Right ventricle myocardium superior (tissue), 1 donor: ENCODE measurements at places on chromosomes 3 and 15. TPM values are rescaled to one million over a fixed set of nuclear protein-coding genes. Genes with fewer than 3 reads are reported as not detected.

Gene PATL2
- total RNA-seq: 3.2 TPM

Gene LRRIQ4
- total RNA-seq: not detected

Gene CHRNA5
- 4.2 TPM for total RNA-seq

Gene VEPH1
- not detected for total RNA-seq

Gene FEZF2
- total RNA-seq: not detected

Gene OXTR
- 0.54 TPM for total RNA-seq

Gene RAB11A
- 142 TPM for total RNA-seq

Gene CFAP100
- not detected for total RNA-seq
